ENCODE measurements at places on chromosomes 2 and 18.

DNA sequence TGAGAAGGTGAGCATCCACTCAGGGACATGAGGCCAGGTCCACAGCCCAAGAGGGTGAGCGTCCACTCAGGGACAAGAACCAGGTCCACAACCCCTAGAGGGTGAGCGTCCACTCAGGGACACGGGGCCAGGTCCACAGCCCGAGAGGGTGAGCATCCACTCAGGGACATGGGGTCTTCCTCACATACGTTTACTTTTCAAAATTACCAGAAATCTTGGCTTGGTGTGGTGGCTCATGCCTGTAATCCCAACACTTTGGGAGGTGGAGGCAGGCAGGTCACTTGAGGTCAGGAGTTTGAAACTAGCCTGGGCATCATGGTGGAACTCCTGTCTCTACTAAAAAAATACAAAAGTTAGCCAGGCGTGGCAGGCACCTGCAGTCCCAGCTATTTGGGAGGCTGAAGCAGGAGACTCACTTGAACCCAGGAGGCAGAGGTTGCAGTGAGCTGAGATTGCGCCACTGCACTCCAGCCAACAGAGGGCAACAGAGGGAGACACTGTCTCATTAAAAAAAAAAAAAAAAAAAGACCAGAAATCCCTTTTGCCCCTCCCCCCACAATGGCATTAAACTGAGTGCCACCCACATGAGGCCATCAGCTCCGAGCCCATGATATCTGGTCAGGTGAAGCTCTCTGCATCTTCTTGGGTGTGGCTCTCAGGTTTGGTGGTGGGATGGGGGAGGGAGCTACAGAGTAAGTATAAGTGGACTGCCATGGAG, 9.0 kb upstream of the MBP start:
- no peak for DNase-seq

GRCh38 chr18:39571511-39571910, 2005.9 kb upstream of the CELF4 start:
- no peak for DNase-seq

- no peak for DNase-seq
Observed at GRCh38 chr18:60446821-60447220, 74.2 kb upstream of the MC4R start.

DNA sequence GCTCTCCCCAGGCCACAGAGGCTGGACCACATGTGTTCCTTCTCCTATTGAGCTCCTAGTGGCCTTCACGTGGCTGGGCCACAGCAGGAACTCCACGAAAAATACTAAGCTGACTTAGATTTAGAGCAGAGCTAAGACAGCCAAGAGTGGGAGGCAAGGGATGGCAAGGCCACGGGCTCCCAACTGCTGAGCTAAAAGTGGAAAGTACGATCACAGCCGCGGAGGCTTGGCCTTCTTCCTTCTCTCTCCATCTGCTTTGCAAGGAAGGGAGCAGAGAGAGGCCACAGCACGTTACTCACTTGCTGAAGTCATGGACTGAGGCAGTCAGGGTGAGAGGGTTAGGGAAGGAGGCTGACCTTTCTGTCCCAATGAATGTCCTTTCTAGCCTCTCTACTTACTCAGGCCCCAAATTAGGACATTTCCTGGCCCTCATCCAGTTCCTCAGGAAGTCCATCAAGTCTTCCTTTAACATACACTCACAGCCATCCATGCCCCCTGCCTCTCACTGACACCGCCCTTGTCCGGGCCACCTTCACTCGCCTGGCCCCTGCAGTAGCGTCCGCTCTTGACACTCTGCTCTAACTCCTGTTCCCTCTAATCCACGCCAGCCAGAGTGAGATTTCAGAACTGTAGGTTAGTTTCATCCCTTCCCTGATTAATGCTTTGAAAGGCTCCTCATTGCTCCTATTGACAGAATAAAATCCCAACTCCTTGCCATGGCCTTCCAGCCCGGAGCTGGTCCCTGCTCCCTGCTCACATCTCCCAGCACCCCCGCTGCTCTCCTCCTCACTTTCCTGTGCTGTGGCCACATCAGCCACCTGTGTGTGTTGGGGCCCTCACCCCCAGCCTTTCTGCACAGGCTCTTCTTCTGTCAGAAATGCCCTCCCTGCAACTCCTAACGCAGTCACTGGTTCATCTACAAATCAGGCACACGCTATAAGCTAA, 204.2 kb downstream of the CYP26B1 start:
- no peak for DNase-seq

GRCh38 chr2:172226244-172227061, 123.8 kb upstream of the DLX2 start:
- no peak for DNase-seq

DNA sequence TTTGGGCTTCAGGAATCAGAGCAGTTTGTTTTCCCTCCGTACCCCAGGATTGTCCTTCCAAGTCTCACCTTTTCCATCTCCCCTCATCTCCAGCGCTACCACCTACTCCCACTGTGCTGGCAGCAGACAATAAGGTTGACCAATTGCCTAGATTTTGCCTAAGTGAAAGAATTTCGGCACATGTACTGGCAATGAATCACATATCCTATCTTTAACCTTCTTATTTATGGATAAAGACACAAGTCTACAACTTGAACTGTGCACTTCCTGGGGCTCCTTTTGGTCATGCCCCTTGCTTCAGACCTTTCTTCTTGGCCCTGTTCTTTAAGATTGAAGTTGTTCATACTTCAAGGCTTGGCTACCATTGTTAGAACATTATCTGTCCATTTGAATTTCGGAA, 71.4 kb downstream of the KCMF1 start:
- DNase-seq = no peak

GRCh38 chr18:58862356-58862755, 2.3 kb upstream of the ZNF532 start:
- no peak for DNase-seq

DNA sequence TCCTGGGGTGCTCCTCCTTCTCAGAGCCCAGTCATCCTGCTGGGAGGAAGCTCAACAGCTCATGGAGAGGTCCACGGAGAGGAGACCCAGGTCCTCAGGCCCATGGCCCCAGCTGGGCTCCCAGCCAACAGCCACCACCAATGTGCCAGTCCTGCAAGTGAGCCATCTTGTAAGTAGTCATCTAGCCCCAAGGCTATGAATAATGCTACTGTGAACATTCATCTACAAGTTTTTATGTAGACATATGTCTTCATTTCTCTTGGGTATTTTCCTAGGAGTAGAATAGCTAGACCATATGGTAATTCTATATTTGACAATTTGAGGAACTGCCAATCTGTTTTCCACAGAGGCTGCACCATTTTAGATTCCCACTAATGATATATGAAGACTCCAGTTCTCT, 166.1 kb downstream of the MTCL1 start:
- no peak for DNase-seq

GRCh38 chr2:235244255-235245220, 249.3 kb upstream of the AGAP1 start:
- DNase-seq = no peak

Data from activated T-cell treated with anti-CD3 and anti-CD28 coated beads, Interleukin-2, amount 50 U/mL, for 48 hours (primary cell).